Esophagus (tissue), 2 donors: ENCODE measurements at places on chromosomes 7 and 10. TPM values are rescaled to one million over a fixed set of nuclear protein-coding genes. Genes with fewer than 3 reads are reported as not detected.

SUN1 gene
- polyA plus RNA-seq, result 54.7 TPM

YAE1 gene
- polyA plus RNA-seq, result 20.8 TPM

ABCB8 gene
- 27.6 TPM for polyA plus RNA-seq

ZNF503 gene
- 14.5 TPM for polyA plus RNA-seq

HSPA12A gene
- polyA plus RNA-seq, result 1.7 TPM

COL26A1 gene
- not detected for polyA plus RNA-seq

DOCK1 gene
- polyA plus RNA-seq, result 17.5 TPM

LIPM gene
- not detected for polyA plus RNA-seq

MRC1 gene
- 1.0 TPM for polyA plus RNA-seq
